Uterus (tissue), 4 donors: ENCODE measurements at places on chromosomes 7 and 10. TPM values are rescaled to one million over a fixed set of nuclear protein-coding genes. Genes with fewer than 3 reads are reported as not detected.

GRCh38 chr10:118107541-118107940 is 60.8 kb upstream of the RAB11FIP2 start:
- DNase-seq: no peak
- H3K4me1 ChIP-seq: no peaks in the 10 kb centered on the region

GRCh38 chr7:14071045-14071444 is 81.6 kb upstream of the ETV1 start:
- H3K36me3 ChIP-seq: no peaks in the 10 kb centered on the region
- no peaks in the 10 kb centered on the region for H3K4me1 ChIP-seq
- no peak for DNase-seq
- H3K27ac ChIP-seq: no peak overlapping the region
- no peak overlapping the region for H3K4me3 ChIP-seq

The IQUB gene
- total RNA-seq: 2.4 TPM

The ASAH2 gene
- total RNA-seq: 0.76 TPM

DNA sequence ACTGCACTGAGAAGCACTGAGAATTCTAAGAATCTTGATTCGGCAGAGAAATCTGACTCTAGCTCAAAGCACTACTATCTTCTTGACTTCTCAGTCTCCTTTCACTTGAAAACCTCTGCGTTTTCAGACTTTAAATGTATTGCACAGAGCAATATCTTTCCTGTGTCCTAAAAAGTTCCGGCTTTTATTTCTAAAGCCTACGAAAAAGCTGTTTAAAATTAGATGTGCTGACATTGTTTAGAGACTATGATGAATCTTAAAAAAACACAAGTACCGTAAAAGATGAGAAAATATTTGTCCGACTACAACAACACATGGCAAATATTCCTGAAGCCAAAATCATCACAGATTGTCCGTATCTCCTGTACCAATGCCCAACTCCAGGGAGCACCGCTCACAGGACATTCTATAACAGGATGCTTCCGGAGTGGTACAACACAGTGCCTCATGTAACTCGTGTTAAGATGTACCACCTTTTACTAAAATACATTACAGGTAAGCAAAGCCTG is 136.9 kb downstream of the CUBN start:
- DNase-seq: no peak
- H3K4me1 ChIP-seq: no peaks in the 10 kb centered on the region
- no peaks in the 10 kb centered on the region for H3K36me3 ChIP-seq
- no peak overlapping the region for H3K27ac ChIP-seq
- no peak overlapping the region for H3K4me3 ChIP-seq
- no peaks in the 10 kb centered on the region for H3K27me3 ChIP-seq
